ENCODE measurements at places on chromosomes 1 and 21.

GRCh38 chr1:117128323-117129079 lies 7.0 kb upstream of the TRIM45 start:
- no peak overlapping the region for H3K4me3 ChIP-seq
- H3K4me1 ChIP-seq: peaks cover 14% of the 10 kb centered on the region

- no peak overlapping the region for H3K27ac ChIP-seq
- no peaks in the 10 kb centered on the region for H3K4me1 ChIP-seq
- no peaks in the 10 kb centered on the region for H3K36me3 ChIP-seq
- H3K4me3 ChIP-seq: no peak overlapping the region
- no peak for DNase-seq
These were observed 217.9 kb downstream of the KCNH1 start for GRCh38 chr1:210915890-210916507.

DNA sequence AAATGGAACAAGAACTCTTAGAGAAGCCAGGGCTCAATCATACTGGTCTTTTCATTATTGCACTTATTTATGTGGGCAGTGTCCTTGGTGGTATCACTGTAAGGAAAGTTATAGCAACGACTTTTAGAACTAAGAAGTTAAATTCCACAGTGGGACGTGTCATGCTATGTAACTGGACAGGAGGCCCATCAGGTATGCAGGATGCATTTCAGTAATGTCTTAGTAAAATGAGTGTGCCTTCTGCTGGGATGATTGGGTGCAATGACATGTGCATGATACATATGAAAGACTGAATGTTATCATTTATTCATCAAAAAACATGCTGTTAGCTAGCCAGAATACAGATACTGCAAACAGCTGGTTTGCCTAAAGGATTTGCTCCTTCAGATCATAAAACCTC lies 6.9 kb upstream of the ATP1B1 start:
- no peaks in the 10 kb centered on the region for H3K36me3 ChIP-seq
- H3K27me3 ChIP-seq: no peaks in the 10 kb centered on the region
- no peak overlapping the region for H3K4me3 ChIP-seq
- H3K4me1 ChIP-seq: peaks cover 5% of the 10 kb centered on the region

- peak overlapping the region; percentile 82 for H3K27ac ChIP-seq
- H3K27me3 ChIP-seq: no peaks in the 10 kb centered on the region
- no peak overlapping the region for H3K4me3 ChIP-seq
These were observed 6.9 kb downstream of the SLC26A9 start for GRCh38 chr1:205936311-205936710.

- peak; percentile 30 for DNase-seq
- no peaks in the 10 kb centered on the region for H3K4me1 ChIP-seq
- H3K27me3 ChIP-seq: no peaks in the 10 kb centered on the region
- H3K27ac ChIP-seq: no peak overlapping the region
- H3K4me3 ChIP-seq: no peak overlapping the region
These were observed 12.5 kb downstream of the PODN start for GRCh38 chr1:53074313-53075154.

DNA sequence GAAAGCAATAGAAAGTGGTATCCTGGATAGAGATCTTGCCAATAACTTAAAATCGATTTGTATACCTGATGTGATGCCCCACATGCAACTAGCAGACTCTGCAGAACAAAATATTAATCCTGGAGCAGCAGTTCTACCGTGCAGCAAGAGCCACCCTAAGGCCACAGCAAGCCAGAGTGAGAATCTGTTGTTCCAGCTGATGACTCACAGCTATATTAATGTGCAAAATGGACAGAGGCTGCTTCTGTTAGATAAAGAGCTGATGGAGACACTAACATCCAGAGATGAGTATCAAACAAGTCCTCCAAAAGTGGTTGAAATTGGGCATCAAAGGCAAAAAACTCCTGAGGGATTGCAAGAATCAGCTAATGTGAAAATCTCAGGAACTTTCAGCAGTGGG lies 127.8 kb downstream of the MACF1 start:
- H3K36me3 ChIP-seq: peaks cover 86% of the 10 kb centered on the region
- no peak overlapping the region for H3K27ac ChIP-seq
- H3K27me3 ChIP-seq: no peaks in the 10 kb centered on the region
- DNase-seq: no peak

- no peak overlapping the region for H3K27ac ChIP-seq
- H3K27me3 ChIP-seq: no peaks in the 10 kb centered on the region
- DNase-seq: no peak
- H3K4me3 ChIP-seq: no peak overlapping the region
These were observed 247.9 kb upstream of the B3GALT2 start for GRCh38 chr1:193434319-193434718.

- no peaks in the 10 kb centered on the region for H3K27me3 ChIP-seq
- no peak overlapping the region for H3K27ac ChIP-seq
- no peaks in the 10 kb centered on the region for H3K4me1 ChIP-seq
- H3K4me3 ChIP-seq: no peak overlapping the region
These were observed 71.7 kb downstream of the TRIM11 start for GRCh38 chr1:228334954-228335353.

- no peak overlapping the region for H3K27ac ChIP-seq
- peak; percentile 32 for DNase-seq
- H3K4me3 ChIP-seq: peak overlapping the region; percentile 49
- H3K4me1 ChIP-seq: peaks cover 15% of the 10 kb centered on the region
- no peaks in the 10 kb centered on the region for H3K36me3 ChIP-seq
- H3K27me3 ChIP-seq: no peaks in the 10 kb centered on the region
These were observed 39.3 kb downstream of the ELK4 start for GRCh38 chr1:205592443-205593003.

- no peak overlapping the region for H3K27ac ChIP-seq
- no peaks in the 10 kb centered on the region for H3K27me3 ChIP-seq
- H3K36me3 ChIP-seq: no peaks in the 10 kb centered on the region
- H3K4me1 ChIP-seq: no peaks in the 10 kb centered on the region
- no peak overlapping the region for H3K4me3 ChIP-seq
- no peak for DNase-seq
These were observed 4.5 kb downstream of the CTRC start for GRCh38 chr1:15442759-15443158.

DNA sequence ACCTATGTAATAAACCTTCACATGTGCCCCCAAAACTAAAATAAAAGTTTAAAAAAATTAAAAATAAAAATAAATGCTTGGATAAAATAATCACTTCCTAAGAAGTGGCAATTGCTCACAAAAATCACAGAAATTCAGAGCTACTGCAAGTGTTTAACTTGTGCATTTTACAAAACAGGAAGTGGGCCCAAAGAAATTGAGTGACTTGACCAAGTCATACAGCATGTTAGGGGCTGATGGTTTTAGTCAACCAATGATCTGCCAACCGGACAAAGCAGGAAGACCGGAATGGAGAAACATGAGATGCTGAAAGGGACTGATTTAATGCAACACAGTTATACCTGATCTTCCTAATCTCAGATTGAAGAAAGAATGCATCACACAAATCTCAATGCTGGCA lies 96.5 kb downstream of the SMYD2 start:
- no peaks in the 10 kb centered on the region for H3K4me1 ChIP-seq
- DNase-seq: no peak

- no peaks in the 10 kb centered on the region for H3K27me3 ChIP-seq
- no peaks in the 10 kb centered on the region for H3K4me1 ChIP-seq
- H3K27ac ChIP-seq: no peak overlapping the region
- no peaks in the 10 kb centered on the region for H3K36me3 ChIP-seq
- DNase-seq: no peak
These were observed 91.7 kb upstream of the PGBD5 start for GRCh38 chr1:230517786-230518185.

DNA sequence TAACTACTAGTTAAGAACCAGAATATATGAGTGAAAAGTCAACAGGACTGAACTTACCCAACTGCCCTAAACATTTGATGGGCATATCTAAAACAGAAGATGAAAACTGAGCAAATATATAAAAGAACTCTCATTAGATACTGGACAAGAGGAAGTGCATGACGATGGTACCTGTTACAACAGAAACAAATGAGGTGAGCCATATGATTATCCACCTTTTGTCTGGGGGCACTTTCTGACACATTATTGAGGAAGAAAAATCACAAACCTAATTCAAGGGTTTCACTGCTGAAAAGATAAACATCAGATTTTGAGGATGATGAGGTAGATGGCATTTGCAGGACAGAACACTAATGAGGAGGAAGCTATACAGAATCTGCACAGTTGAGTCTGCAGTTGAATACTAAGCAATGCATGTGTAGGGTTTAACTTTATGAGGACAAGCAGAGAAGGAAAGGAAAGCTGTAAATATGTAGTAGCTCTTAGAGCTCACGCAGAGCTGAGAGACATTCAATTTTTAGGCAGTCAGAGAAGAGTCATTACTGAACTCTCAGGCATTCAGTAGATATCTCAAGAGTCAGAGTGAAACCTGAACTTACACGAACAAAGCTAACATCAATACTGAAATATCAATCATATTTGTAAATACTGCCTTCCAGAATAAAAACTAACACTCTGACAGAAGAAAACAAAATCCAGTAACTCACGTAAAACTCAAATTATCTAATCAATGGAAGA lies 262.1 kb downstream of the AKT3 start:
- DNase-seq: no peak
- no peaks in the 10 kb centered on the region for H3K4me1 ChIP-seq
- no peak overlapping the region for H3K4me3 ChIP-seq
- H3K27ac ChIP-seq: no peak overlapping the region

- no peak overlapping the region for H3K4me3 ChIP-seq
- no peaks in the 10 kb centered on the region for H3K27me3 ChIP-seq
- no peaks in the 10 kb centered on the region for H3K4me1 ChIP-seq
- no peaks in the 10 kb centered on the region for H3K36me3 ChIP-seq
- DNase-seq: no peak
These were observed 36.0 kb downstream of the CENPF start for GRCh38 chr1:214638997-214639396.

DNA sequence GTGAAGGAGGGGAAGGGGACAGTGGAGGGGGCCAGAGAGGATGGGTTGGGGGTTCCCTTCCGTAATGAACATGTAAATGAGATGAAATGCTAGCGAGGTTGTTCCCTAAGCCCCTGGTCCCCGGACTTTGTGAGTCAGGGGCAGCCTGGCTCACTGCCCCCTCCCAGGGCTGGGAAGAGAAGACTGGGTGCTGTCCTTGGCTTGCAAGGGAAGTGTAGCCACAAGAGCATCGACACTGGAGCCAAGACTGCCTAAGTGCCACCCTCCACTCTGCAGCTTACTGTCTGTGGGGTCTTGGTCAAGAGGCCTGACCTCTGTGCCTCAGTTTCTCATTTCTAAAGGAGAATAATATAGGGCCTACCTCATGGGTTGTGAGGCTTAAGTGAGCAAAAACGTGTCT lies 483 bp downstream of the PEAR1 start:
- H3K27ac ChIP-seq: peak overlapping the region; percentile 85
- H3K36me3 ChIP-seq: no peaks in the 10 kb centered on the region
- H3K27me3 ChIP-seq: peaks cover 14% of the 10 kb centered on the region
- peak overlapping the region; percentile 63 for H3K4me3 ChIP-seq

- H3K4me1 ChIP-seq: no peaks in the 10 kb centered on the region
- no peak for DNase-seq
- no peaks in the 10 kb centered on the region for H3K27me3 ChIP-seq
- H3K36me3 ChIP-seq: no peaks in the 10 kb centered on the region
- H3K4me3 ChIP-seq: no peak overlapping the region
These were observed 20.6 kb upstream of the CEP85 start for GRCh38 chr1:26213335-26213905.

GRCh38 chr1:230267338-230268065 lies 158.6 kb downstream of the PGBD5 start:
- DNase-seq: peak; percentile 55
- H3K36me3 ChIP-seq: peaks cover 33% of the 10 kb centered on the region
- H3K27ac ChIP-seq: no peak overlapping the region
- peaks cover 26% of the 10 kb centered on the region for H3K4me1 ChIP-seq
- no peak overlapping the region for H3K4me3 ChIP-seq

DNA sequence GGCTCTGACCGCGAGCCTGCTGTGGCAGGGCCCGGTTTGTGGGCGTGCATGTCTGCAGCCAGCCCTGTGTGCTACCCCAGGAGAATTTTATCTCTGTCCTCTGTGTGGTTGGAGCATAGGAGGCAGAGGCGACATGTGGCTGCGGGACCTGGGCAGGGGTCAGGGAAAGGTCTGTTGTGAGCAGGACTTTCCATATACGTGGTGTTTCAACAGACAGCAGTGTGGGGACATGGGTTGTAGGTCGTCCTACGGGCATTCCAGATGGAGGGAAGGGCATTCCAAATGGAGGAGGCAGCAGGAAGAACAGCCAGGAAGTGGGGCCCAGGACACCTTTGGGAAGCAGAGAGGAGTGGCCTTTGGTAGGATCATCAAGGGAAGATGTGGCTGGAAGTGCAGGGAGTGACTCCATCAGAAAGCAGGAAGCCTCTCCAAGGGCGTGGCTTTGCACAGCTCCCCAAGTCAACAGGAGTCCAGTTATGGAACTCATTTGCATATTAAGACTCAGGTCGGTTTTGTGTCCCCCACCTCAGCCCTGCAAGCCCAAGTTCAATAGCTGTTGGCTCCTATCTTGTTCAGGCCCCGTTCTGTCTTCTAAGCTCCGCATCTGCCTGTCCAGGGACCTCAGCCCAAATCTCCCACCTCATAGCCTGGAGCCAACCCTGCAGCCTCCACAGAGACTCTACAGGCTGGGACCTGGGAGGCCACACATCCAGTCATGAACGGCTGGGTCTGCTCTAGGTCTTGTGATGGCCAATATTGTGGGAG lies 309.1 kb downstream of the MATN1 start:
- no peak overlapping the region for H3K4me3 ChIP-seq
- H3K36me3 ChIP-seq: no peaks in the 10 kb centered on the region
- no peak overlapping the region for H3K27ac ChIP-seq

GRCh38 chr1:8889925-8890785 lies 11.7 kb upstream of the ENO1 start:
- no peaks in the 10 kb centered on the region for H3K27me3 ChIP-seq
- H3K4me1 ChIP-seq: peaks cover 12% of the 10 kb centered on the region

GRCh38 chr21:33374450-33375096 lies 28.6 kb upstream of the IFNGR2 start:
- H3K36me3 ChIP-seq: no peaks in the 10 kb centered on the region
- H3K27me3 ChIP-seq: no peaks in the 10 kb centered on the region
- peaks cover 14% of the 10 kb centered on the region for H3K4me1 ChIP-seq
- H3K27ac ChIP-seq: peak overlapping the region; percentile 61
- peak; percentile 65 for DNase-seq

Data from upper lobe of right lung (tissue), 1 donor.